Stimulated activated CD4-positive, alpha-beta T cell treated with anti-CD3 and anti-CD28 coated beads, Interleukin-1b, Interleukin-23, amount 100 ng/mL, for 1 hour (primary cell): ENCODE measurements at places on chromosomes 2 and 18.

DNA sequence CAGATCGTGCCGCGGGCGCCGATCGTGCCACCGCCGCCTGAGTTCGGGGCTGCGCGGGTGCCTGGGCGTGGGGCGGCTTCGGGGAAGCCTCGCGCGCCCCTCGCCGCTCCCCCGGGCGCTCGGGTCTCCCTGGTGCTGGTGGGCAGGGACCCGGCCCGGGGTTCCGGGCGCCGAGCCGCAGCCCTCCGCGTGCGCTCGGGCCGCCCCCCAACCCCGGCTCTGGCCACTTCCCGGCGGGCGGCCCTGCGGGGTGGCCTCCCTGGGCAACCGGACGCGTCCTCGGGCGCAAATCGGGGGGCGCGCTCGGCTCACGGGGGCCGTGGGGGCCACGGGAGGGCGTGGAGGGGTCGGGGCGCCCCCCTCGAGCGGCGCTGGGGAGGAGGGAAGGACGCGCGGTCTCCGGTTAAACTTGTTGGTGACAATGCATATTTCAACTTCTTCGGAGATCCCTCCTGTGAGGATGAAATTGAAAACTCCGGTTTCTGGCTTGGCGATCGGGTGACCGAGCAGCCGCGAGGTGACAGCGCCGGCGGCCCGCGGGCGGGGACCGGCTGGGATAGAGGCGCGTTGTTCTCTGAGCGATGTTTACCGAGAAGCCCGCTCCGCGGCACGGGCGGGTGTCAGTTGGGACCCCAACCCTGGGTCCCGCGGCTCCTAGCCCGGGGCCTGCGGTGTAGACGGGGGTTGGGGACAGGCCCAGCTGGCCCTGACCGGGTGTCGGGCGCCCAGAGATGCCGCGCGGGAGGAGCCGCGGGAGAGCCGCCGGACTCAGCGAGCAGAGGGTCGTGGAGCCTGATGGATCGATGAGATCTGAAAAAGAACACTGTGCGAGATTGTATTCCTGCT lies 676 bp downstream of the SH3BP4 start:
- no peak for DNase-seq

DNA sequence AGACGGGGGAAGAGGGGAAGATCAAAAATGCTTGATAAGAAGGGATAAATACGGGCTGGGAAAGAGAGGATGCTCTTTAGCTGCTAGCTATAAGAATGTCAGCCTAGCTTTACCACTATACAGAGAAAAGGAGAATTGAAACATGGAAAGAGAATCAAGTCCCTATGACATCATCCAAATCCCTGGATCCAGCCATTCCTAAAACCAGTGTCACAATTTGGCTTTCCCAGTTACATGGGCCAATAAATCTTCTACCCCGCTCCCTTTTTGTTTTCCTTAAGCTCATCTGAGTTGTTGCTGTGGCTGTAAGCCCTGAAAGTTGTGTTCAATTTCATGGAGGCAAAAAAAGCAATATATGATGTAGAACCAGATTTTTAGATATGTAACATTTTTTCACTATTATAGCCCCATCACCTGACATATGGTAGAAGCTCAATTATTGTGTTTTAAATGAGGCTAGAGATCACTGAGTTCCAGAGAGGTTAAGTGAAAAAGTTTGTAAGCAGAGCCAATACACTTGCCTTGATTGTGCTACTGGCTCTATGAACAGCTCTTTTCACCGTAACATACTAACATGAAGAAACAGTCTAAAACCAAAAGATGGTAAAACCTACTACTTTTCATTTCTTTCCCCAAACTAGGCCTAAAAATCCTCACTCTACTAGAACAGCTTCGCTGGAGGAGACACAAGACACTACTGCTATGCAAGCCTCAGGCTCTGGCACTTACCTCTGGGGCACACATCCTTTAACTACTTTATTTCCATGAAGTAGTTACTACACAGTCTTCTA lies 4.3 kb downstream of the HNRNPLL start:
- no peak for DNase-seq

- DNase-seq: no peak
These were observed 6.6 kb downstream of the BCL11A start for GRCh38 chr2:60546756-60547420.

GRCh38 chr18:58611395-58612131 lies 17.3 kb downstream of the ALPK2 start:
- no peak for DNase-seq

GRCh38 chr2:236178890-236179235 lies 10.7 kb upstream of the GBX2 start:
- no peak for DNase-seq

GRCh38 chr18:9987345-9987744 lies 73.5 kb downstream of the VAPA start:
- DNase-seq: no peak

DNA sequence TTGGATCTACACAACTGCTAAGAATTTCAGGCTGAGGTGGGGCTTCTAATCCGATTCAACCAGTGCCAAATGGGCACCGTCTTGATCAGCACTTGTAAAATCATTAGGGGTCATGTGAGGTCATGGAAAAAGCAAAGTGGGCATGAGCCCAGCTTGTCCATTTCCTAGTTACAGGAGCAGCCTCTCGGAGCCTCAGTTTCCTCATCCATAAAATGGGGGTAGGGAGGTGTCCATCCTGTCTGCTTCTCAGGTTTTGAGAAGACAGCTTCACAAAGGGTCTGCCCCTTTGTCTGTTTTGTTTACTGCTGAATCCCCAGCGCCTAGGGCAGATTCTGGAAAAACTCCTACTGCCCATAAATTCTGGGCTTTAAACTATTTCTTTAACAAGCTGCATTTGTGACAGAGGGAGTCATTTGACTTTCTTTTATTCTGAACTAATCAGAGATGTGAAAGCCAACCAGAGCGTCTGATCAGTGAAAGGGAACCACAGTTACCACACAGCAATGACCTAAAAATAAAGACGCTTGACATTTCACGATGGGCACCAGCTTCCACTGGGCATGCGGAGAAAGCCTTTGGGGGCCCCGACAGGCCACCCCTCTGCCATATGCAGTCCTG lies 38.9 kb downstream of the DNMT3A start:
- no peak for DNase-seq

- no peak for DNase-seq
These were observed 41.4 kb downstream of the STEAP3 start for GRCh38 chr2:119264781-119265692.

- DNase-seq: no peak
These were observed 160.8 kb downstream of the AGPS start for GRCh38 chr2:177553176-177553884.

- DNase-seq: no peak
These were observed 231.1 kb downstream of the LRP1B start for GRCh38 chr2:141899740-141900139.

DNA sequence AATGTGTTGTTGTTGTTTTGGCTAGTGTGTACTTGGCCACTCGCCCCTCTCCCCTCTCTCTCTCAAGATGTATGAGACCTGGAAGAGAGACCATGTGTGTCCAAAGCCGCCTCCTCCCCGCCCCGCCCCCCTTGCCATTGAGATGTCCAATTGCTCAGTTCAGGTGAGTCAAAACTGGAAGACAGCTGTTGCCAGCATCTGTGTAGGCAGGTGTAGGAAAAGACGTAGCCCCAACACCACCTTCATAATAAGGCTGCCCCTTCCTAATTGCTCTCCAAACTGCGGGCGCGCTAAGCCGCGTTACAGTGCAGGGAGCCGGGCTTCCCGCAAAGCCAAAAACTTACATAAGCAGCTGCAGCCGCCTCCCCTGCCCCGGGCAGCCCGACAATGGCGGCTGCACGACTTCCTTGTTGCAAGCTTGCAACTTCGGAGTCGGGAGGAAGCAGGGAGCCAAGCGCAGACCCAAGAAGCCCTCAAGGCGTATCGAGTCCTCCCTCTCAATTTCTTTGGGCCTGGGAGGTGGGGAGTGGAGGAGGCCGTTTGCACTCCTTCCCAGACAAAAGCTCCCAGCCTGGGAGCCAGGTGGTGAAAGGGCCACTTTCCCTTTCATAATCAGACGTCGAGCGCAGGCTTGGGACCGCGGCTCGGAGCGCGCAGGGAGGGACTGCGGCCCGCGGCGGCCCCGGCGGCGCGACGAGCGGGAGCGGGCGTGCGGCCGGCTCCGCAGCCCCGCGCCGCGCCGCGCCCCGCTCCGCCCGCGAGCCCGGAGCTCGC lies 882 bp downstream of the ZBTB14 start:
- no peak for DNase-seq

DNA sequence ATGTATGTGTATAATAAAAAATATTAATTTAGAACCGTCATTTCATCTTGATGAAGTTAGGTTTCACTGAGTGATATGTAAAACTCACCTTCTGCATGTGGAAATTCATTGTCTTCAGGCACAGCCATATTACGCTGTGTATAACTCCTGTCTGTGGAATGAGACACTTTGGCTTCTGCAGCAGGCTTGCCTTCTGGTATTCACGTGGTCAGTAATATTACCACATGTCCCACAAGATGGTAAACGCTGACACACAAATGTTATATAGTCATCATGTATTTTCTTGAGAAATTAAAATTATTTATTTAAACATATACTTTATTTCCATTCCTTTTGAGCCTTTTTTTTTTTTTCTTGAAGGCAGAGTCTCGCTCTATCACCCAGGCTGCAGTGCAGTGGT lies 25.1 kb upstream of the AAK1 start:
- no peak for DNase-seq
